Activated T-helper 9 cell treated with anti-CD3 and anti-CD28 coated beads, Interleukin-2, amount 50 U/mL, for 16 hours (primary cell): ENCODE measurements at places on chromosomes 4 and X.

DNA sequence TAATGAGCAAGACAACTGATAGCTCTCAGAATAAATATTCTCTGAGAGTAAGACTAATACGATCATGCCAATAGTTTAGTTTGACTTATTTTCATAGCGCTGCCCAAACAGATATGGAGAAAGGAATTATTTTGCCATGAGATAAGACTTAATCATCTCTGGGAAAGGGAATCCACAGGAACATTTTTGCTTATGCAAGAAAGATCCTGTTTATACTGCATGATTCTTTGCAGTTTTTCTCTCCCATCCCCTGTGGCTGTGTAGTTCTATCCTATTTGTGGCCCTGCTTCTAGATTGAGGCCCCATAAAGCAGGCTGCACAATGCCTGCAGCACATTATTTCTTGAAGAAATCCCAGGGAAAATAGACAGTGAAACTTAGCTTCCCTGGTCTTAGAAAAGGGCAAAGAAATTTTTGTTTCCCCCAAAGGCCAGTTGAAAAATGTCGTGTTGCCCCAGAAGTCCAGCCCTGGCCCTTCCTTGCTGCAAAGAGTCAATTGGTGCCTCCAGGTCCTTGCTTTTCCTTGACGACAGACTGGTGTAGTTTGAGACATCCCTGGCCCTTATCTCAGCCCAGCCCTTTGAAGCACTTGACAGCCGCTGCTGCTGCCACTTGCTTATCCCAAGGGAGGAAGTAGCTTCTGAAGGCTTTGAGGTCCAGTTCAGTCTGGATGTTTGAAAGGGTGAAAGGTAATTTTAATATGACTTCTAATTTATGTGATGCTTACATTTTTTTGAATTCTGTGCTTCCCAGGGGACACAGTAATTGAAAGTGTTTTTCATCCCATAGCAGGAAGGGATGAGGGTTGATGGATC, 45.0 kb upstream of the SH3RF1 start:
- no peak for DNase-seq

GRCh38 chr4:5969336-5969735, 48.9 kb downstream of the C4orf50 start:
- DNase-seq: no peak

DNA sequence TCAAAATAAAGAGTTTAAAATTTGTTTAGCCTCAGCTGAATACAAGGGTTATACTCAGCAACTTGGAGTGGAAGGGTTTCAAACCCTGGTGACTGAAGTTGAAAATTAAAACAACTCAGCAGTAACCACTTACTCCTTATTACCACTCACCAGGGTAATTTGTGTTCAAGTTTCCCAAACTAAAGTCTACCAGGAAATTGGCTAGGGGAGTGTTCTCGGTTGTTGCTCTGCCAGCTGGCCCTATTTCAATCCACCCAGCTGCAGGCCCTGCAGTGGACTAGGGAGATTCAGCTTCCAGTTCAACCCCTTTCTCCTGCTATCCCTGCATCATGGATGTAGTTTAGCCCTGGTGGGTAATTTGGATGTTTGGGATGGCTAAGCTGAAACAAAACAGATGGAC, 37.8 kb upstream of the EXOC1L start:
- no peak for DNase-seq

DNA sequence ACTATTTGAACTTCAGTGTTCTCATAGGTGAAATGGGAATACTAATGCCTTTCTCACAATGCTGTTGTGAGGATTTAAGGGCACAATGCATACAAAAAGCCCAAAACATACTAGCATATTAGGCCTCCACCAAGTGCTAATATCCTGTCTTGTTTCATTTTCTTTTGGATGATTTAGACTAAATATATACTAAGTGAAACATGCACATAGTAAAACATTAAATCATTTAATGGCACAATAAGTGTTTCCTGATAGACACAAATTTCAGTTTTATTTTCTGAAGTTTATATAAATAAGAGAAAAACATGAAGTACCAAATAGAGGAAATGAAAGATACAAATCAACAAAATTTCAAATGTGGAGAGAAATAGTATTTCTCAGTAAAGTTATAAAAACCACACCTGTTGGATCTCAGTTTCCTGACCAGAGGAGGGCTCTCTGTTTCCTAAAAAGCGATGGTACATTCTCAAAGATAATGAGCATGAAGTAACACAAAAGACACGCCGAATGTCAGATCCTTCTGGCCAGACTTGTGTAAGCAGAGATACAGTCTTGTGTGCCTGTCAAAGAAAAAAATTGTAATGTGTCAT, 25.1 kb downstream of the DDX60 start:
- no peak for DNase-seq

GRCh38 chr4:73761856-73762255, 21.5 kb downstream of the CXCL8 start:
- DNase-seq: no peak

- DNase-seq: no peak
Measured at GRCh38 chr4:137253949-137254348, 278.3 kb downstream of the PCDH18 start.

DNA sequence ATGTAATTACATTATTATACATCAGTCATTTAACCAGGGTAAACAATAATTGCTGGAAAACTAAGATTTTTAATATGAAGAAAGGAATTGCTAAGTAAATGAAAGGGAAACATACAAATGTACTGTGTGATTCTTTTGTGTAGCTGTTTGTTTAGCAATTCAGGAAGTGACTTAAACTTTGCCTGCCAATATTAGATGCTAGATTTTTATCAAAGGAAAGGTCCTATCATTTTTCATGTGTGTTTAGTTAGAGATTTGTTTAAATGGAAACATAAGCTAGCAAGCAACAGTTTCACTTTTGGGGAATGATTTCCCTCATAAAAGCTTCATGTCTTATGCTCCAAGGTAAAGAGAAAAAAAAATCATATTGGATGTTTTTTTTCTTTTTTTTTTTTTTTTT, 95.1 kb upstream of the LIMCH1 start:
- no peak for DNase-seq

DNA sequence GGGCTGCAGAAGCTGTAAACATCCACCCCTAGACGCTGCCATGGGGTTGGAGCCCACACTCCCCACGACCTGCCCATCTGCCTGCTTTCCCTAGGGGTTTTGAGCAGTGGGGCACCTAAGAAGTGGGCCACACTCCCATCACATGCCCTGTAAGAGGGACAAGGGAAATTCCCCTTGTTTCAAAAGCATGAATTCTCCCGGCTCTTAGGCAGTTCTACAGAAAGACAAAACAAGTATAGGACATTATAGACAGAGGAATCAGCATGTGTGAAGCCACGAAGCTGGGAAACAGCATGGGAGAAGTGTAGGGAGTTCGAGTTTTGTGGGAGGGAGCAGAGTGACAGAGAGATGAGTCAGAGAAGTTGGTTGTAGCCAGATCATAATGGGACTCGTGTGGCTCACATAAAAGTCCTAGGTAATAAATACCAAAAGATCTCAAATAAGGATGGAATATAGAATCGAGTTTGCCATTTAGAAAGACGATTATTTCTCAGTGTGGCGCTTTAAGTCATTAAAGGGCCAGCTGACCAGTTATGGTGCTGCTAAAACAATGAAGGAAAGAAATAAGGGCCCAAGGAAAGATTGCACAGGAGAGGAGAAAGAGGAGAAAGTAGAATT, 23.9 kb downstream of the APOO start:
- no peak for DNase-seq

DNA sequence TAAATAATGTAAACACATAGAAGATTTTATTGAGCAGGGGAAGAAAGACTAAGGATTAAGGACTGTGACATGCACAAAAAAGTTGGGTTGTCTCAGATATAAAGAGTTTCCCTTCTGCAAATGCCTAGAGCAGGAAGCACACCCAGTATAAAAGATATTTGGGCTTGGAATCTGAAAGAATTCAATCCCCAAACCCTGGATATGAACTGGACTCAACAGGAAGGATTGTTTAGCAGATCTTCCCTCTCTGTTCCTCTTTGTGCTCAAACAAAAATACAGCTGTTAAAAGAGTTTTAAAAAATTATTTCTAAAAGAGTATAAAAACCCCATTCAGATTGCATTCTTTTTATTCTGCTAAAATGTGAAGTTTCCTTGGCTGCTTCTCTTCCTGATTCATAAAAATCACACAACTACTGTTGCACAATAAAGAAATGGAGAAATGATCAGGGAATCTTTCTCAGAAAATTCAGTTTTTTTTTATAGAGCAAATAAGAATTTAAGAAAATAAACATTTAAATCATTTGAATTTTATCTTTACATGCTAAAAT, 71.4 kb downstream of the PDLIM5 start:
- no peak for DNase-seq

DNA sequence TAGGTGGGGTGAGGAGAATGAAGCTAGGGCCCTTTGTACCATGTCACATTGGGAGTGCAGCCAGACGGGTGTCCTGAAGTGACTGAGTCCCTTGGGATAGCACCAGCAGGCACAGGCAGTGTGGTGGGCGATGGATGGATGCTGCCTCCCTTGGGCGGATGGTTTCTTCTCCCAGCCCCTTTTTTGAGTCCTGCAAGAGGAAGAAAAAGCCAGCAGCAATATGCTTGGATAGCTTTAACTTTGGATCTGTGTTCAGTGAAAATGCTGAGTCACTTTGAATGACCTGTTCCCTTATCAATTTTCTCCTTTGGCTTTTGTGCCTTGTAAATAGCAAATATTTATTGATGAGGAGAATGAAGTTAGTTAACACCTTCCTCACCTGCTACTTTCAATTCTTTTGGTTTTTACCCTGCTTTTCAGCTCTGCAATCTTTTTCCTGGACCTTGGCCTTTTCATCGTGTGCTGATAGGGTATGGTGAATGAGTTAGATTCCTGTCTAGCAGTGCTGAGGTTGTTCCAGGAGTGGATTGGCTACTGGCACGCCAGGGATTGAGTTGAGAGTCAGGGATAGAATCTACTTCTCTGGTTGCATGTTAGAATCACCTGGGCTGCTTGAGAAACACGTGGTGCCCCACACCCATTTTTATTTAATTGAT, 10.2 kb downstream of the DCUN1D4 start:
- DNase-seq: no peak

DNA sequence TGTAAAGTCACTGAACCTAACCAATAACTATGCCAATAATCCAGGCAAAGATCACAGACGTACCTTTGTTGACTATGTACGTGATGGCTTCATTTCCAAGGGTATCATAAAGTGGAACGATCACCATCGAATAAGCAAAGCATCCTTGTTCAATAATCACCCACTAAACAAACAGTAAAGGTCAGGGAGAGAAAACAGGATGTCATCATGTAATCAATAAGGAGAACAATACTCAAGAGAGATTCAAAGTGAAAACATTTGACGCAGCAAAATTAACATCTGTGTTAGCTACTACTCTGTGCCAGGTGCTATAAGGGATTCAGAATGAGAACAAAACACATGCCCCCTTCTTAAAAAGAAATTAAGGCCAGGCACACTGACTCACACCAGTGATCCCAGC, 42.9 kb upstream of the CENPU start:
- DNase-seq: no peak

GRCh38 chrX:12777670-12778069, 13.5 kb upstream of the PRPS2 start:
- DNase-seq: no peak

- no peak for DNase-seq
Measured at GRCh38 chrX:101973066-101973465, 41.2 kb upstream of the ZMAT1 start.

GRCh38 chrX:84161641-84162040, 26.4 kb downstream of the RPS6KA6 start:
- no peak for DNase-seq

DNA sequence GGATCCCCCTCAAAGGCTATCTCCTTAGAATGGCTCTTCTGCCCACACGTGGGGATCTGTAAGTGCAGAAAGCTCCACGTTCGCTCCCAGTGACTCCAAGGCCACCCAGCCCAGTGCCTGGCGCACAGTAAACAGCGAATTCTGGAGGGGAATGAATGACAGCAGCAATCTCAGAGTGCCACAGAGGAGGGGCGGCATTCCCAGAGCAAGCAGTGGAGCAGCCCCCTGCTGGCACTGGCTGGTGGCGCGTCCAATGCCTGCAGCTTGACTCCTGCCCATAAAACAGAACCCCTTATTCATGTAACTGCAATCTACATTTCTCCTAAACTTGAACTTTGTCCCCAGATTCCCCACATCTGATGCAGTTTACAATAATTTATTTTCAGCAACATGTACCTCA, 6.9 kb upstream of the HELT start:
- no peak for DNase-seq

DNA sequence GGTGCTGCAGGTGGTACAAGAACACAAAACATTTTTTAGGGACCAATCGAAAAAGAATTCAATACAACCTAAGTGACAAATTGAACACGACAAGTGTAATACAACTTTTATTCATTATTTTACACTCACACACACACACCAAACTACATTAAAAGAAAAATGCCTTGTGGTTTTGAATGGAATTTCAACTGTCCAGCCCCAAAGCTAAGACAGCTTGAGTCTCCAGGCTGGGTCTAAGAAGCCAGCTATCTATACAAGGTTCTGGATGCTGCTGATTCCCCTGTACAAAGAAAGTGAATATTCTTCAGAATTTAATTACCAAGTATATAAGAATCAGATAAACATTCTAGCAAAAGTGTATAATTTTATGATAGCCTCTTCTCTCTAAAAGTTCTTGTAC, 118.2 kb downstream of the PPP3CA start:
- DNase-seq: no peak

DNA sequence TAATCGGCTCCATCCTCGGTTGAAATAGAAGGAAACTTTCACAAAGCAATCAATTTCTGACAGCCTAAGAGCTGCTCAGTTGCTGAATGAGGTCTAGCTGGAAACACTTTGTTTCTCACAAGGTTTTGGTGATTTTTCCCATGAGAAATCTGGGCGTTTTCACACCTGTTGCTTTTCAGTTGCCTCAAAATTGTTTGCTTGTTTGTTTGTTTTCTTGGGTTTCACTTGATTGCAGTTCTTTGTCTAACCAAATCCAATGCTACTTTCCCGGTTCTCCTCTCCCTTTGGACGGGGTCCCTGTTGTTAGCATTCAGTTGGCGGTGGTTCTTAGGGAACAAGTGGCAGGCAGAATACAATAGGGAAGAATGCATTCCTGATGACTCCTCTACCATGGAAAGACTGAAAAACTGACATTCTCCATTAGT, 135.5 kb downstream of the PALLD start:
- DNase-seq: no peak
